ENCODE measurements at places on chromosomes 2 and 18.

DNA sequence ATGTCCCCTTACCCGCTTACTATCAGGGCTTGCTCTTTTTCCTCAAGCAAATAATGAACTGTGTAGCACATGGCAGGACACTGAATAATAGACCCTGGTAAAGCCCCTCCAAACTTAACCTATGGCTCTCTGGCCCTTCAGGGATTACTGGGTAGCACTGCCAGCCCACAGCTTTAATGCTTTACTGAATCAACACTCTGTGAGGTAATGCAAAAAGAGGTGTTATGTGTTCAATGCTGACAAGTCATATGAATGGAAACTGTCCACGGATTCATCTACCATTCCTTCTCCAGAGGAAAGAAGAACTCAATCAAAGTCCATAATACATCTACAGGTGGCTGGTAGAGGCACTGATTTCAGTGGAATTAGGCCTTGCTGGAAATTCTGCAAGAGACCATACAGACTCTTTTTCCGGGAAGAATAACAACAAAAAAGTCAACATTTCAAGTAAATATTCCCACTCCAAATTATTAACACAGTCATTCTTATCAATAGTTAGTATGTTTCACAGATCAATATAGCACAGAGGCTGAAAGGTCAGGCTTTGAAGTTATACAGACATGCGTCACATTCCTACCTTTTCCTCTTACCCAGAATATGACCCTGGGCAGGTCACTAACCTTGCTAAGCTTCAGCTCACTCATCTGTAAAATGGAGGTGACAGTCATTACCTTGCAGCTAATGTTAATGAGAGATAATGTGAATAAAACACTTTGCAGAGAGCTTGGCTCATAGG, 13.8 kb upstream of the MYOM1 start:
- DNase-seq: no peak

- DNase-seq: no peak
These were observed 78.8 kb downstream of the VWC2L start for GRCh38 chr2:214489702-214490101.

- no peak for DNase-seq
These were observed 11.0 kb downstream of the CCBE1 start for GRCh38 chr18:59686260-59686659.

- no peak for DNase-seq
These were observed 244.9 kb upstream of the CXCR4 start for GRCh38 chr2:136362676-136363390.

DNA sequence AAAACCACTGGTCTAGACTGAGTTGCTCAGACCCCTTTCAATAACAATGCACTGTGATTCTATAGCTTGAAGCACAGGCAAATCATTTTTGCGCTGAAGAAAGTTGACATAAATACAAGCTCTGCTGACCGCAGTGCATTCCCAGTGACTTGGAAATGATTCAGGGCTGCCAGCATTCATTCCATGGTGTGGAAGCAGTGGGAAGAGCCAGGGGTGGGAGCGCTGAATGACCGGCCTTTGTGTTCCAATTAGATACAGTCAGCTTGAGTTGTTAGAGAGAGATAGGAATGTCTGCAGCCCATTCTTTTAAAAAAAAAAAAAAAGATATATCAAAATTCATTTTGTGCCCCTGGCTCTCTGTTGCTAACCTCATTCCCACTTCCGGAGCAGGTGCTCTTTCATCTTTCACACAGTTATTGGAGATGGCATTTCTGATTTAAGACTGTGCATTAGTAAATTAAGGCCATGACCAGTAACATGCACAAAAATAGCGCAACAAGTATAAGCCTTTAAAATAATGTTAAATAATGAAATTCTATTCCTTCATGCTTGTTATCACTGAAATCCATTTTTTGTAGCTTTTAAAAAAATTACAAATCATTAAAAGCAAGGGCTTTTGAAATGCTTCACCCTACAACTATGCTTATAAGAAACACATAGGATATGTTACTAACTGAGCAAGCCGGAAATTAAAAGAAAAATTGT, 59.4 kb upstream of the CTLA4 start:
- DNase-seq: peak; percentile 97

- no peak for DNase-seq
These were observed 272.0 kb downstream of the CYRIA start for GRCh38 chr2:16393500-16394071.

DNA sequence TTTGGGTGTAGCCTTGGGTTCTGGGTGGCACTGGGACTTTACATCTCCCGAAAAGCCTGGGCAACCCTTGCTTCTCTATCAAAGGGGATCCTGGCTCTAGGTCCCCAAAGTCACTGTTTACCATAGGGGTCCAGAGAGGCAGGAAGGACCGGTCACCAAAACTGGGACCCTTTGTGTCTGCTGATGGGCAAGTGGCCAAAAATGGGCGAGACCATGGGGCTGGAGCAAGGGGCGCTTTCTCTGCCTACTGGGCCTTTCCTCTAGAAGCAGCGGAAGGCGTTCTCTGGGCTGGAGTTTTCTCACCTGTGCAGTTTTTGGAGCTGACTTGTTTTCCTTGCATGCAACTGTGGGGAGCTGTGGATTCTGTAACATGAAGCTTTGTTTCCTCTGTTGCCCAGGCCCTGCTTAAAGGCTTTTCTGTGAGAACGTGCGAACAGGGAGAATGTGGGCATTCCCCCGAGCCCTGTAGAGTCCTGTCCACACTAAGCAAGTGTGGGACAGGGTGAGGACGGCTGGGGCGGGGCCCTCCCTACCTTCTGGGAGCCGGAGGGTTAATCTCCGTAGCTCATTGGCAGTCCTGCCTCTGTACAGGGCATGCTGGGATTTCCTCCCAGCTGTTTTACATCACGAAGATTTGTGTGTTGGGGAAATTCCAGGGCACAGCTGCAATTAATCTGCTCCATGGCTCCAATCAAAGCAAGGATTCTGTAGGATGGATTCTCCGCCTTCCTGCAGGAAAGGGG, 50.2 kb downstream of the TGOLN2 start:
- DNase-seq: peak; percentile 44

GRCh38 chr2:64135421-64135820, 8.8 kb downstream of the PELI1 start:
- no peak for DNase-seq

DNA sequence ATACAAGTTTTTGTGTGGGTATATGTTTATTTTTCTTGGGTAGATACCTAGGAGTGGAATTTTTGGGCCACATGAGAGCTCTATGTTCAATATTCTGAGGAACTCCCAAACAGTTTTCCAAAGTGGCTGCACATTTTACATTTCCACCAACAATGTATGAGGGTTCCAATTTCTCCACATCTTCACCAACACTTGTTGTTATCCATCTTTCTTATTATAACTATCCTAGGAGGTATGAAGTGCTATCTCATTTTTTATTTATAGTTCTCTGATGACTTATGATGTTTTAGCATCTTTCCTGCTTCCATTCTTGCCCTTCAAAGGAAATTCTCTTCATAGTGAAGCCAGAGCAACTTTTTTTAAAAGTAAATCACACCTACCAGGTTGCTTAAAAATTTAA, 8.7 kb downstream of the PGAP1 start:
- DNase-seq: no peak

DNA sequence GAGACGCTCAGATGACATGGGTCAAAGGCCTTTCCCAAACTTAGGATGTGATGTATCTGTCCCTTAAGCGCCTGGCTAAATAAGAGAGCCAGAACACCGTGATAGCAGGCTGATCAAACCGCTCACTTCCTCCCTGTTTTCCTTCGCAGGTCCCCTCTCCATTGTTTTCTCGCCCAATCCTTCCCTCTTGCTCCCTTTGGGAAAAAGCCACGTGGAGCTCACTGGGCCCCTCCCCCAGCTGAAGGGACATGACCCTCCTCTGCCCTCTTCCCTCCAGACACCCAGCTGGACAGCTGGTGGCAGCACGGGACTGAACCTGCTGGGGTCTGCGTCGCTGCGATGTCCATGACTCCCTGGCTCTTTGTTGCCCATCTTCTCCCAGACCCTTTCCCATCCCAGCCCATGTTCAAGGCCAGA, 201.7 kb downstream of the TNS1 start:
- DNase-seq: no peak

DNA sequence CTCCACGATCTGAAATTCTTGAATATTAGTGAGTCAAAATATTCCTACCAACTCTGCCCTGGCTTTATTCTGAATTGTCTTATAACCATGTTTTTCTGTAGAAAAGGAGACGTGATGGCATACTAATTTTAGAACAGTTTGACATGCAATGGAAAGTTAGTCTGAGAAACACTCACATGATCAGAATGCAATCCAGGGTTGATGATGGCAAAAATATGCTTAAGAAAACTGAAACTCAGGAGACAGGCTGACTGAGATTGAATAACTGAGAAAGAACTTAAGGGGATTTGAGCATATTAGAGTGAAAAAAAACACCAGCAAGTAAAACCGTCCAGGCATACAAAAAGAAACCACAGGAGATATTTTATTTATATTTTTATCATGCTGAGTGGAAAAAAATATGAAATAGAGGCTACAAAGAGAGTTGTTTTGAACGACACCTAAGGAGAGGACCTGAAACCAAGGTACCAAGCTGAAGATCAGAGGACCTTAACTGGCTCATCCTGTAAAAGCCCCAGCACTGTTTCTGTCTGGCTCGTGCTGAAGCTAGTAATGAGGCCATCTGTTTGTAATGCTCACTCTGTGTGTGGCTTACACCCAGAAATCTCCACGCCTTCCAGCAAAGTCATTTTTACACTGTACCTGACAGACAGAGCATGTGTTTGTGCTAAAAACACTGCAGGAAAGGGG, 437.2 kb upstream of the PKDCC start:
- DNase-seq: peak; percentile 60

All from brain microvascular endothelial cell (primary cell).